ENCODE measurements at places on chromosomes 11 and 22. TPM values are rescaled to one million over a fixed set of nuclear protein-coding genes. Genes with fewer than 3 reads are reported as not detected.

GRCh38 chr11:19604679-19605375 is 107.8 kb upstream of the NAV2 start:
- H3K4me3 ChIP-seq: no peak overlapping the region
- DNase-seq: no peak
- no peak overlapping the region for H3K27ac ChIP-seq
- H3K27me3 ChIP-seq: no peaks in the 10 kb centered on the region
- H3K36me3 ChIP-seq: no peaks in the 10 kb centered on the region

DNA sequence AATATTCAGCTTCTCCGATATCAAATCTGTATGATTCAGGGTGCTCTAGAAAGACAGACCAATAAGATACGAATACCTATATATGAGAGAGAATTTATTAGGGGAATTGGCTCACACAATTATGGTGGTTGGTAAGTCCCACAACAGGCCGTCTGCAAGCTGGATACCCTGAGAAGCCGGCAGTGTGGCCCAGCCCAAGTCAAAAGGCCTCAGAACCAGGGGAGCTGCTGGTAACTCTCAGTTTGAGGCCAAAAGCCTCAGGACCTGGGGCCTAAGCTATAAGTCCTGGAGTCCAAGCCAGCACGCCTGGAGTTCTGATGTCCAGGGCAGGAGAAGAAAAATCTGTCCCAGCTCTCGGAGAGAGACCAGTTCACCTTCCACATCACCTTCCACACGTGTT is 318.7 kb downstream of the BRD1 start:
- no peaks in the 10 kb centered on the region for H3K4me1 ChIP-seq
- no peak overlapping the region for H3K4me3 ChIP-seq
- H3K27ac ChIP-seq: no peak overlapping the region
- H3K27me3 ChIP-seq: no peaks in the 10 kb centered on the region

GRCh38 chr11:48001438-48002021 is 21.2 kb downstream of the PTPRJ start:
- no peaks in the 10 kb centered on the region for H3K36me3 ChIP-seq
- no peak for DNase-seq
- H3K27me3 ChIP-seq: no peaks in the 10 kb centered on the region
- no peaks in the 10 kb centered on the region for H3K4me1 ChIP-seq
- H3K27ac ChIP-seq: no peak overlapping the region
- H3K4me3 ChIP-seq: no peak overlapping the region

TRPM5 gene
- total RNA-seq: 0.94 TPM

- DNase-seq: no peak
- H3K27me3 ChIP-seq: no peaks in the 10 kb centered on the region
- no peaks in the 10 kb centered on the region for H3K36me3 ChIP-seq
- H3K4me3 ChIP-seq: no peak overlapping the region
Observed at GRCh38 chr22:23769321-23769965, 1.7 kb upstream of the CHCHD10 start.

DNA sequence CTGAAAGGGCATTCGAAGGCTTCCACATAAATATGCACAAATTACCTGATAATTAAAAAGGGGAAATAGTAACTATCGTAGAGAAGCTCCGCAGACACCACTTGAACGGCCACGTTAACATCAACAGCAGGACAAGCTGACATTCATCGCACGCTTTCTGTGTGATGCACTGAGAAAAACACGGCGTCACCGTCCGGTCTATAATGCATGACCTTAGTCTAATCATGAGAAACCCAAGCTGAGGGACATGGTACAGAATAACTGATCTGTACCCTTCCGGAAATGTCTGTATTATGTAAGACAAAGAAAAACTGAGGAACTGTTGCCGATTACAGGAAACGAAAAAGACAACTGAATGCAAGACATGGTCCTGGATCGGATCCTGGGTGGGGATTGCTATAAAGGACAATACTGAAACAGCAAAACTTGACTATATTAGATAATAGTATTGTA is 678 bp upstream of the RANGAP1 start:
- peak overlapping the region; percentile 91 for H3K4me3 ChIP-seq
- DNase-seq: peak; percentile 46
- peak overlapping the region; percentile 85 for H3K27ac ChIP-seq
- H3K27me3 ChIP-seq: no peaks in the 10 kb centered on the region
- no peaks in the 10 kb centered on the region for H3K36me3 ChIP-seq

DNA sequence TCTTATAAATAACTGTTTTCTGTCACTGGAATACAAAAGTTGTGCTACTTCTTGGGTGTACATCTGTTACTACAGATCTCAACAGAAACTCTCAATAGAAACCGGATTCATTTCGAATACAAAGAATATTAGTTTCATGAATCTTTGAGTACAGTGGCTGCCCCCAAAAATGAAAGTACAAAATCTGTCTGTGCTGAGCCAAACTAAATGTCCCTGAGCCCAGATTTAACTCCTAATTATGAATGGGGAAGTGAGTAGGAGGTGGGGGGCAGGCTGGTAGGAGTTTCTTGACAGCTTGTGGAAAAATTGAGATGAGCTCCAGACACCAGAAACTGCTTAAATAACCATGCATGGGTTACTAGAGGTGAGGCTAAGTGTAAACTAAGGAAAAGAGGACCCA is 41.6 kb downstream of the PITPNB start:
- peak overlapping the region; percentile 26 for H3K27ac ChIP-seq
- no peaks in the 10 kb centered on the region for H3K27me3 ChIP-seq
- DNase-seq: no peak
- H3K4me1 ChIP-seq: peaks cover 61% of the 10 kb centered on the region
- H3K4me3 ChIP-seq: no peak overlapping the region

OR8H3 gene
- not detected for total RNA-seq

DNA sequence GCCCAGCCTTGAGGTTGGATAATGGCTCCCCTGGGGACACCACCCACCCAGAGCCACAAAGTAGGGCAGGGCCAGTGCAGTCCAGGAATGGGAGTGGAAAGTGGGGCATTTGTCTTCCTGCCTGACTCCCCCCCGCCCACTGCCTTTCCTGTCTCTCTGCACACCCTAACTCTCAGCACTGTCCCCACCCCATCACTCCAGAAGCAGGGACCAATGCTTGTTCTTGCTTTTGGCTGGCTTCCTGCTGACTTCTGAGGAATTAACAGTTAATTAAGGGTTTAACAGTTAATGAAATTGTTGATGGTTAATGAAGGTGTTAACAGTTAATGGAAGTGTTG is 4.7 kb downstream of the PITPNM1 start:
- no peak for DNase-seq
- H3K27me3 ChIP-seq: no peaks in the 10 kb centered on the region
- H3K27ac ChIP-seq: no peak overlapping the region
- peaks cover 2% of the 10 kb centered on the region for H3K4me1 ChIP-seq
- H3K4me3 ChIP-seq: no peak overlapping the region

DNA sequence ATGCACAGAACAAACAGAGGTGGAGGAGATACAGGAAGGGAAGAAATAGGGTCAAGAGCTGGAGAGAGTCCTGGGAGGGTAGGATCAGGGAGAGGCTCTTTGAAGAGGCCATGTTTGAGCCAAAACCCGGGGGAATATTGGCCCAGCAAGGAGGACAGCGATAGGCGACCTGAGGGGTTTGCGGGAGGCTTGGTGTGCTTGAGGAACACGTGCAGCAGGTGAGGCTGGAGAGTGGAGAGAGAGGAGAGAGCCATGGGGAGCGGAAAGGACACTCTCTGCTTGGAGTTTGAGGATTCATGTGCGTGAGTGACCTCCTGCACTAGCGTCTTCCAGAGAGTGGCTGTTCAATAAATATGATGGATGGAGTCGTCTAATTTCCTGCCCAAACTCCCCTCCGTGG is 4.7 kb upstream of the B3GAT1 start:
- H3K36me3 ChIP-seq: no peaks in the 10 kb centered on the region
- H3K4me1 ChIP-seq: peaks cover 3% of the 10 kb centered on the region
- H3K4me3 ChIP-seq: no peak overlapping the region
- H3K27me3 ChIP-seq: no peaks in the 10 kb centered on the region
